ENCODE measurements at places on chromosomes 5 and 9.

DNA sequence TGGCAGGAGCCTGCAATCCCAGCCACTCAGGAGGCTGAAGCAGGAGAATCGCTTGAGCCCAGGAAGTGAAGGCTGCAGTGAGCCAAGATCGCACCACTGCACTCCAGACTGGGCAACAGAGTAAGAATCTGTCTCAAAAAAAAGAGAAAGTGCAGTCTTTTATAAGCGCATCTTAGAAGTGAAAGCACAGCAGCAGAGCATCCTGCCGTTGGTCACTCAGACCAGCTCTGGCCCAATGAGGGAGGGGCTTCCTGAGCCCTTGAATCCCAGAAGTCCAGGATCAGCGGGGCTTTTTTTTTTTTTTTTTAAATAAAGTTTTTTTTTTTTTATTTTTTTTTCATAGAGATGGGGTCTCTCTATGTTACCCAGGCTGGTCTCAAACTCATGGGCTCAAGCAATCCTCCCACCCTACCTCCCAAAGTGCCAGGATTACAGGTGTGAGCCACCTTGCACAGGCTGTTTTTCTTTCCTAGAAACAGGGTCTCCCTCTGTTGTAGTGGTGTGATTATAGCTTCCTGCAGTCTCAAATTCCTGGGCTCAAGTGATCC is 42.3 kb downstream of the NAIF1 start:
- H3K4me3 ChIP-seq, result no peak overlapping the region
- no peaks in the 10 kb centered on the region for H3K27me3 ChIP-seq
- no peak for DNase-seq
- H3K36me3 ChIP-seq, result no peaks in the 10 kb centered on the region
- peaks cover 12% of the 10 kb centered on the region for H3K4me1 ChIP-seq
- H3K27ac ChIP-seq, result no peak overlapping the region

GRCh38 chr9:77793849-77794248 is 145.7 kb upstream of the GNA14 start:
- H3K27me3 ChIP-seq, result no peaks in the 10 kb centered on the region
- H3K27ac ChIP-seq, result no peak overlapping the region
- no peak overlapping the region for H3K4me3 ChIP-seq
- no peaks in the 10 kb centered on the region for H3K4me1 ChIP-seq

- no peak overlapping the region for H3K4me3 ChIP-seq
- H3K4me1 ChIP-seq, result no peaks in the 10 kb centered on the region
- H3K27ac ChIP-seq, result no peak overlapping the region
- peaks cover 5% of the 10 kb centered on the region for H3K27me3 ChIP-seq
- DNase-seq, result no peak
- H3K36me3 ChIP-seq, result no peaks in the 10 kb centered on the region
Measured at GRCh38 chr5:141951332-141951781, 6.6 kb downstream of the PCDH12 start.

DNA sequence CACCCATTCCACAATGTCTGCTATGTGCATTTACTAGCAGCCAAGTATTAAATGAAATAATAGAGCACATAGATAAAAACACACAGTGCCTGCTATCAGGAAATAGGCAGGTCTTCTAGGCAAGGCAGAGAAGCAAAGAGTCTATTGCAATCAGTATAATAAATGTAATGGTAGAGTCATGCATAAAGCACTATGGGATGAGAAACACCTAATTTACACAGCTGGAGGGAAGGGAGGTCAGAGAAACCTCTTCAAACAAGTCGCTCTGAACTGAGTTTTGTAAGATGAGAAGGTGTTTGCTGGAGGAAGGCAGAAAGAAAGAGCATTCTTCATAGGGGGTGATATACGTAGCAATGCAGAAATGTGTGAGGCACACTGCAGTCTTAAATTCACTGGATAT is 341.0 kb upstream of the DMAC1 start:
- DNase-seq, result no peak
- H3K4me3 ChIP-seq, result no peak overlapping the region
- no peaks in the 10 kb centered on the region for H3K4me1 ChIP-seq
- no peaks in the 10 kb centered on the region for H3K27me3 ChIP-seq
- no peak overlapping the region for H3K27ac ChIP-seq
- H3K36me3 ChIP-seq, result no peaks in the 10 kb centered on the region

GRCh38 chr9:130731355-130731754 is 37.8 kb downstream of the EXOSC2 start:
- no peak for DNase-seq
- peak overlapping the region; percentile 35 for H3K27ac ChIP-seq
- H3K27me3 ChIP-seq, result no peaks in the 10 kb centered on the region
- peaks cover 11% of the 10 kb centered on the region for H3K4me1 ChIP-seq
- H3K4me3 ChIP-seq, result no peak overlapping the region

DNA sequence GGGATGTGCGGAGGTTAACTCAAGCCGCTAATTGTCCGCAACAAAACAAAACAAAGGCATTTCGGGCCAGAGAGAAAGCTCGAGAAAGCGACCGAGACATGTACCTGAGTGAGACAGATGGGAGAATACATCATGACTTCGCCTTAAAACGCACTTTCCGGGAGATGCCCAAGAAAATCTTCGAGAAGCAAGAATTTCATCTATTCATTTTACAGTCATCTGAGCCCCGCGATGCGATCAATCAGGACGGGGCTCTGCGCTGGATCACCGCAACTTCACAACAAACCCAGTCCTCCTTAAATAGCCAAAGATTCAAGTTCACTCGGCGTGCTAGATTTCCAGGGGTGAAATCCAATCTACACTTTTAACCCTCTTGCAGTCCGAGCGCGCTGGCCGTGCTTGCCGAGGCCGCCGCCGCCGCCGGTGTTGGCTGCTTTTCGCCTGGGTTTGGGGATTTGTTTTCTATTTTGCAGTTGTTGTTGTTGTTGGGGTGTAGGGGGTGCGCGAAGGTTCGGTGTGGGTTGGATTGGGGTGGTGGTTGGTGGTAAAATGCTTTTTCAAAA is 482 bp downstream of the NFIB start:
- no peaks in the 10 kb centered on the region for H3K27me3 ChIP-seq
- H3K27ac ChIP-seq, result peak overlapping the region; percentile 99
- no peak for DNase-seq
- H3K4me1 ChIP-seq, result peaks cover 43% of the 10 kb centered on the region
- H3K36me3 ChIP-seq, result no peaks in the 10 kb centered on the region

DNA sequence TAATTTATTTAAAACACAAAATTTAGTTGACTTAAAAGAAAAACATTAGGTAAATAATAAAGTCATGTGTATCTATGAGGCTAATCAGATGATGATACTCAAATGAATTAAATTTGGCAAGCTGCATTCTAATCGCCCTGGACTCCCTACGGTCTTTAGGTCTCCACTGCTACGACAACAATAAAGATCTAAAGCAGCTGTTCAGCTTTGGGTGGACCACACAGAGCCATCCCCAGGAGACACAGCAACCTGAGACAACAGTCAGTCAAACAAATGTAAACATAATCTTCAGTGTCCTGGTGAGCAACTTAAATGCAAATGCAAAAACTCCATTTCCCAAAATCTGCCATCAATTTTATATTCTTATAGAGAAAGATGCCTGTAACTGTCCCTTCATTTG is 65.5 kb downstream of the MCTP1 start:
- no peaks in the 10 kb centered on the region for H3K27me3 ChIP-seq
- H3K27ac ChIP-seq, result no peak overlapping the region
- DNase-seq, result no peak

GRCh38 chr5:142770650-142771609 is 753 bp downstream of the ARHGAP26 start:
- peak overlapping the region; percentile 88 for H3K4me3 ChIP-seq
- DNase-seq, result peak; percentile 24
- peaks cover 14% of the 10 kb centered on the region for H3K4me1 ChIP-seq
- H3K36me3 ChIP-seq, result no peaks in the 10 kb centered on the region
- H3K27ac ChIP-seq, result peak overlapping the region; percentile 92
- H3K27me3 ChIP-seq, result peaks cover 31% of the 10 kb centered on the region

DNA sequence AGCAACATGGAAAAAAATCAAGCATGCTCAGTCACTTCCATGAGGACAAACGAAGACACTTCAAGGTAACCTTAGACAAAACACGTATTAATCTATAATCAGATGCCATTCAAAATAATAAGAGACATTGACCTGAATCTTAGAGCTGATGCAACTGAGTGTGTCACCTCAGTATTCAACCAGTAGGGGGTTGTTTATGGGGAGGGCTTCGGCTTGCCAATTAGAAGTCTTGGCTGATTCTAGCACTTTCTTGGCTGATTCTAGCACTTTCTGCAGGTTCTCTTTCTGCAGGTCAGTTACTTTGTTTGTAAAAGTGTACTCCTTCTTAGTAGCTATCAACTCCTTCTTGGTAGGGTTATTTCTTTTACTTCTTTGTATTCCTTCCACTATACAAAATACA is 317.6 kb downstream of the ENC1 start:
- H3K4me1 ChIP-seq, result peaks cover 45% of the 10 kb centered on the region
- no peak overlapping the region for H3K27ac ChIP-seq
- DNase-seq, result no peak
- H3K4me3 ChIP-seq, result no peak overlapping the region

- H3K4me3 ChIP-seq, result no peak overlapping the region
- no peaks in the 10 kb centered on the region for H3K27me3 ChIP-seq
- no peaks in the 10 kb centered on the region for H3K36me3 ChIP-seq
- H3K27ac ChIP-seq, result peak overlapping the region; percentile 43
Measured at GRCh38 chr5:155085282-155085989, 71.9 kb downstream of the KIF4B start.

GRCh38 chr9:129175515-129175824 is 2.6 kb downstream of the IER5L start:
- H3K36me3 ChIP-seq, result no peaks in the 10 kb centered on the region
- H3K4me3 ChIP-seq, result peak overlapping the region; percentile 88
- peaks cover 24% of the 10 kb centered on the region for H3K4me1 ChIP-seq
- peaks cover 3% of the 10 kb centered on the region for H3K27me3 ChIP-seq
- no peak for DNase-seq

- H3K27ac ChIP-seq, result no peak overlapping the region
- DNase-seq, result no peak
- no peaks in the 10 kb centered on the region for H3K36me3 ChIP-seq
- peaks cover 15% of the 10 kb centered on the region for H3K4me1 ChIP-seq
- no peaks in the 10 kb centered on the region for H3K27me3 ChIP-seq
Measured at GRCh38 chr5:67941614-67942401, 273.7 kb upstream of the PIK3R1 start.
